T-helper 1 cell treated with Interleukin-12 subunit alpha and Interleukin-12 subunit beta and Interleukin-4 antibody, amounts not matched to agents 30 ng/mL and 1 ng/mL, for 36 hours (primary cell): ENCODE measurements at places on chromosomes 11 and 22. TPM values are rescaled to one million over a fixed set of nuclear protein-coding genes. Genes with fewer than 3 reads are reported as not detected.

Gene ELF5
- total RNA-seq = not detected in 2 replicates

Gene SCUBE2
- not detected in 2 replicates for total RNA-seq

Gene OR5B21
- 0.54 and 1.1 TPM in 2 replicates for total RNA-seq

Gene OR51B2
- not detected in 2 replicates for total RNA-seq

Gene BEST1
- total RNA-seq = 0.44 TPM in 1 of 2 replicates, not detected in the other

Gene LIMK2
- total RNA-seq = 54.4 and 65.2 TPM in 2 replicates

Gene KDELR3
- total RNA-seq = 0.95 and 0.98 TPM in 2 replicates
